ENCODE measurements at places on chromosomes 1 and 21.

- no peak for DNase-seq
These were observed 6.0 kb upstream of the BCL10 start for GRCh38 chr1:85282424-85282823.

- no peak for DNase-seq
These were observed 17.5 kb upstream of the ECE1 start for GRCh38 chr1:21307663-21308305.

DNA sequence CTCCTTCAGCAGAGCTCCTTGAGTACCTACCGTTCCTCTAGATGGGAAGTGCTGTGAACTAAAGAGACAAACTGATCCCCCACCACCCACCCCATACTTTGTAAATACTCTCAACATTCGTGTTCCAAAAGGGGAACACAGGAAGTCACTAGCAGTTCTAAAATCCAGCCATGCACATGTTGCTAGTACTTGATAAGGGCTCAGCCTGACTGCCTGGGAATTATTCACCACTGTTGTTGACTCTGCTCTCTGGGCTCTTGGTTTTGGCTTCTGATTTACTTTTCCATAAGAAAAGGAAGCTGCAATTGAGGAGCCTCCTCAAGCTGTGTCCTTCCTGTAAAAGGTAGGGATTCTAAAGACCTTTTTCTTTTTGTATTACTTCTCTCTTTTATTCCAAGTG lies 67.5 kb downstream of the IVNS1ABP start:
- no peak for DNase-seq

DNA sequence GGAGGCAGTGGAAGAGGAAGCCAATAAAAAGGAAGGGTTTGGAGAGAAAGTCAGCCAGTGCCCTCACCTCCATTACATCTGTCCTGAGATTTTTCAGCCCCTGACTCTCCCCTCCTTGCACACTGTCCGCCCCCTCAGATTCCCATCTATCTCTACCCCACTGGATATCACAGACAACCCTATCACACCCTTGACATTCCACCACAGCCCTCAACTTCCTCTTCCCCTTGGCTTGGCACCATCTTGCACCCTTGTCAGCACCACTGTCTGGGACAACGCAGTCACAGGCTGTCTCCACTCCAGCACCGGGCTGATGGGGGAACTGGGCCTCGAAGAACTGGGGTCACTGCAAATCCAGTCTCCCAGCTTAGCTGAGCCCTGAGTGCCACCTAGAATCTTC lies 14.2 kb upstream of the PLEKHA6 start:
- DNase-seq, result no peak

DNA sequence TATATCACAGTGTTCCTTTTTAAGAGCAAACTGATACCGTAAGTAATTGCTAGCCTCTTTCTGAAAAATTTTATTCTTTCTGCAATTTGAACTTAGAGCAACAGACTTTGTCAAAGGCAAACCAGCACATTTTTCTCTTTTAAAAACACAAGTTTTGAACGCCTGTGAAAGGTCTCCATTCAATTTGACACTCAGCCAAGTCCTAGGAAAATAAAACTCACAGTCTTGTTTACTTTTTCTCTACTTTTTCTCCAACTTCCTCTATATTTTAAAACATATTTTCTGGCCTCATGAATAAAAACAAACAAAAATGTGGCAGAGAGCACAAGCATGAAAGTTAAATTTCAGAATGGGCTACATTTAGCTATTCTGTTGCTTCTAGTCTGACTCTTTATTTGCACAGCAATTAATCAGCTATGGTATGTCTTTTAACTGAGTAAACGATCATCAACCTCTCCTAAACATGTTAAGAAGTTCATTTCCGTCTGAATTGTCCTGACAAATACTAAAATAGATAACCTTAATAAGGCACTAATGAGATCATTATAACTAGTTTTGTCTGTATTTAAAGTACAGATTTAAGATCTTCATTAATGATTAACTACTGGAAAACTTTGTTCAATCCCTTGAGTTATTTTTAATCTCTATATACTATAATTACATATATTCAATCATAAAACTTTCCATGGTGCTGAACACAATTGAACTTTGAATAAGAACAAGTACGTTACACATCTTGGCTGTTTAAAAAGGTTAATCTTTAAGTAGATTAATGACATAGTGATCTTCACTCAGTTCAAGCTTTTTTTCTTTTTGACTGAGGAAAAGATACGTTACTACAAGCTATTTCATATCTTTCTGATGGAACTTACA lies 550.6 kb downstream of the PTBP2 start:
- no peak for DNase-seq

- no peak for DNase-seq
These were observed 6.6 kb upstream of the TP53BP2 start for GRCh38 chr1:223852337-223852736.

DNA sequence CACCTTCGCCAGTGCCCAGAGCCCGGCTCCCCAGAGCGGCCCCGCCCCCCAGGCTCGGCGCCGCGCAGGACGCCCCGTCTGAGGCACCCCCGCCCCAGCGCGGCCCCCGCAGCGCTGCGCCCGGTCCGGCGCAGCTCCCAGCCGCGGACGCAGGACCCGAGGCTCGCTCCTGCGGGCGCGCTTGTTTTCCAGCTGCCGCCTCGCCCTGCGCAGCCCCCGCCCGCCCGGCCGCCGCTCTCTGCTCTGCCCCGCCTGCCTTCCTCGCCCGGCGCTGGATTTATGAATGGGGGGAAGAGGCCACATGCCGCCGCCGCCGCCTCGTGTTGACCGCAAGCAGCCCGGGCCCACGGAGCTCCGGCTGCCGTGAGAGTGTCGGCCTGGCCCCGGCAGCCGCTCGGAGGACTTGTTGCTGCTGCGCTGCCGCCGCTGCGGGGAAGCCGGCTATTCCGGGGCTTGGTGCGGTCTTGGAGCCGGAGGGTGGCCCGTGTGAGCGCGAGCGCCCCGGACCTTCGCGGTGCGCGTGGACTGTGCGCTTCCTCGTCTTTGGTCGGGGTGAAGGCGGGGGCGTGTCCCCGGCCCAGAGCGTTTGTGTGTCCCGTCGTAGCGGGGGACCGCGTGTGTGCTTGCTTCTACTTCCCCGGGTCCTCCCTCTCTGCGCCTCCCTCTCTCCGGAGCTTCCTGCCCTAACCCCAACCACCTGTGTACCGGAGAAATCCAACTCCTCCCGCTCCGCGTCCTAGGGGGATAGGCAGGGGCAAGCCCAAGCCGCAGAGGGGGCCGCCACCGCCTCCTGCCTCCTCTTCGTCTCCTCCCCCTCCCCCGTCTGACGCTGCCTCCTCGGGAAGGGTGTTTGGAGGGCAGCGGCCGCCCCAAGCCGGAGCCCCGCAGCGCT lies 736 bp downstream of the KCNC4 start:
- DNase-seq, result no peak

GRCh38 chr1:194830387-194830786 lies 1644.0 kb upstream of the B3GALT2 start:
- no peak for DNase-seq

DNA sequence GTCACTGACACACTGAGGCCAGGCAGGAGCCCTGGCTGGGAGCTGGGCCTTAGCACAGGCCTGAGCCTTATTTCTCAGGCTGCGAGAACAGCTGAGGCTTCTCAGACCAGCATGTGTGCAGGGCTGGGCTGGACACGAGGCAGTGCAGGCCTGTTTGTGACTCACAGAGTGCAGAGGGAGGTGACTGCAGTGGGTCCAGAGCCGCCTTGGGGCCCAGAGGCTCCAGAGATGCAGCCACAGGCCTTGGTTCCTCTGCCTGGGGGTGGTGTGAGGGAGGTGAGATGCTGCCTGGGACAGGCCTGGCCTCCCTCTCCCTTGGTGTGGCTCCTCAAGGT lies 61.2 kb upstream of the ETV3 start:
- DNase-seq, result no peak

DNA sequence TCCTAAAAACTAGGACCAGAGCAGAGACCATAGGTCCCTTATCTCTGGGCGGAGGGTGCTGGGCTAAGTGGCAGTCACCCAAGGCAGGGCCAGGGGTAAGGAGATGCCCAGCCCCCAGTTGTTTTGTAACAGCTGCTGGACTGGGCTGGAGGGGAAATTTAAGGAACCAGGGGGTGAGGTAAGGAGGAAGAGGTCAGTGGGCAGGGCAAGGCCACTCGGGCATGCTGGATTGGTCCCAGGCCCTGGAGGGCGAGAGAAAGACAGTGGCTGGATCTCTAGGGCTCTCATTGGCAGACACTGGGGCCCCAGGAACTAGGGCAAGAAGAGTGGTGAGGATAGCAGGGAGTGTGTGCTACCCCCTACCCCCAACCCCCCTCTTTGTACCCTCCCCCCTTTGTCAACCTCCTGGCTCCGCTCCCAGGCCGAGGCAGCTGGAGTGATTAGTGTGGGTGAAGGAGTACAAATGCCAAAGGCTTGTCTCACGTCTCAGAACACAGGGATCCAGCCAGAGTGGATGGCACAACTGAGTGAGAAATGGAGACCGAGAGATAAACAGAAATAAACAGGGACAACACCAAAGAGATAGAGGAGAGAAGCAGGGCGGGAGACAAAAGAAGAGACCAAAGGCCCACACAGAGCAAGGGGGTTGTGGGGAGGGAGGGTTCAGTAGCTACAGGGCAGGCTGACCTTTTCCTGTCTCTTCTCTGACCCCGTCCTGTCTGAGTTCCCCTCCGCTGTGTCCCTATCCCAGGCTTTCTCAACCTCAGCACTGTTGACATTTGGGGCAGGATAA lies 20.5 kb upstream of the THRAP3 start:
- DNase-seq, result no peak

DNA sequence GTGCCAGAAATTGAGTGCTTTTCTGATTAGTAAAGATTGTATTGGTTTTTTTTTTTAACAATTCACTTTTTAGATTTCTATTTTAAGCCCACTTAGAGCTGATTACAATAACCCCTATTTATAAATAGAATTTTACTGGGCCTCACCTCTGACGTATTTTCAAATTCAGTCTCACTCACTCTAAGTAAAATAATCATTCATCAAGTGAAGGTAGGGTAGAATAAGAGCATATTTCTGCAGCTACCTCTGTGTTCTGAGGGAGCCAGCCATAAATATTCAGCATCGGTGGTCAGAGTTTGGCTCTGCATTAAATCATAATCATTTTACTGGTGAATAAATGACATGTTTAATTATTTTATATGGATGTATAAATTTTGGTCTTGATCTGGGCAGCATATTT lies 95.8 kb upstream of the UBE2U start:
- no peak for DNase-seq

GRCh38 chr21:31647650-31648049 lies 11.8 kb upstream of the SOD1 start:
- DNase-seq, result no peak

- no peak for DNase-seq
These were observed 112.5 kb upstream of the NBPF11 start for GRCh38 chr1:148264374-148265276.

- no peak for DNase-seq
These were observed 50.1 kb downstream of the PBX1 start for GRCh38 chr1:164609089-164609488.
